ENCODE measurements at places on chromosomes 2 and 18. TPM values are rescaled to one million over a fixed set of nuclear protein-coding genes. Genes with fewer than 3 reads are reported as not detected.

Gene PSME4
- 25.9 TPM for total RNA-seq

GRCh38 chr2:209624192-209624938 is 147.3 kb upstream of the UNC80 start:
- DNase-seq = peak; percentile 48

DNA sequence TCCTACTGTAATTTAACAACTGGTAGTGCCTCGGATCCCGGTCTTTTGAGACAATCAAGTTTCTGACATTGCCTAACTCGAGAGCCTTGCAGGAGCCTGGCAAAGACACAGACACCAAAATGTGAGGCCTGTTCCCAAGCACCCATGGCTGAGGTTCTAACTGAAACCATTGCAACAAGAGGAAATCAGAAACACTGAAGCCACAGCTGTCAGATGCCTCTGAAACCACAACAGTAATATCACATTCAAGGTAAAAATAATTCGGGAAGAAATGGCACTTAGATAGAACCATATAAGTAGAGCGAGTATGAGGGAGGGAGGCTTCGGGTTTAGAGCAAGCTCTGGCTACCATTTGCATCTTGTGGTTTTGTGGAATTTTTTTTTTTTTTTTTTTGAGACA is 285.9 kb downstream of the FBXO15 start:
- DNase-seq = no peak

DNA sequence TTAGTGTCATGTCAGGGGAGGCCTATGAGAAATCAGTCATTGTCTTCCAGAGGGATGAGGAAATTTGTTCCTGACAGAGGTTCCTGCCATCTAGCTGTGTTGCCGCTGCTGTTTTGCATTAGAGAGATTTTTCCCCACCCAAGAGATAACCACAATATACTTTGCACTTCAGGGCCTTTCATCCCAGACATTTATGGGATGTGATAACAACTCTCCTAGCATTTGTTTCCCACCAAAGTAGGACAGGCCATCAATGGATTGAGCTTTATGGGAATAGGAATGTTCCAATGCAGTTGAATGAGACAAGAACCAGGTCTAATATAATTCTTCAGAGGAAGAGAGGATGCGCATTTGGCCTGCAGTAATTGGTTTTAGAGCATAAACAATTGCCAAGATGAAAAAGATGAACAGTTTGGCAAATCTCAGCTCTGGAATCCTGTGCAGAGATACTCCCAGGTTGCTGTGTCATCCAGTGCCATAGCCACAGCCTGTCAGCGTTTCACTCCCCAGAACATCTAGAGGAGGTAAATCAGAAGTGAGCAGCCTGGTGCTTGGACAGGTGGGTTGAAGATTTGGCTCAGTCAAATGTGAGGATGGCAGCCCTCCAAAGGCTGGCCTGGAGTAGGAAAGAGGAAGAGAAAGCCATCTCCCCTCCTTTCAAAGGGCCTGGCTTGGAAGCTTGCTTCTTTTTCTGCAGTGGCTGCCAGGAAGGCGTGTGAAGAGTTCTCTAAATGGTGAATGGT is 93.7 kb upstream of the SETBP1 start:
- no peak for DNase-seq

GRCh38 chr2:170113168-170113894 is 64.6 kb upstream of the MYO3B start:
- DNase-seq = peak; percentile 48

GRCh38 chr2:188235364-188235763 is 56.3 kb upstream of the GULP1 start:
- no peak for DNase-seq

- peak; percentile 1 for DNase-seq
Observed at GRCh38 chr18:77422974-77423867, 173.6 kb downstream of the GALR1 start.

DNA sequence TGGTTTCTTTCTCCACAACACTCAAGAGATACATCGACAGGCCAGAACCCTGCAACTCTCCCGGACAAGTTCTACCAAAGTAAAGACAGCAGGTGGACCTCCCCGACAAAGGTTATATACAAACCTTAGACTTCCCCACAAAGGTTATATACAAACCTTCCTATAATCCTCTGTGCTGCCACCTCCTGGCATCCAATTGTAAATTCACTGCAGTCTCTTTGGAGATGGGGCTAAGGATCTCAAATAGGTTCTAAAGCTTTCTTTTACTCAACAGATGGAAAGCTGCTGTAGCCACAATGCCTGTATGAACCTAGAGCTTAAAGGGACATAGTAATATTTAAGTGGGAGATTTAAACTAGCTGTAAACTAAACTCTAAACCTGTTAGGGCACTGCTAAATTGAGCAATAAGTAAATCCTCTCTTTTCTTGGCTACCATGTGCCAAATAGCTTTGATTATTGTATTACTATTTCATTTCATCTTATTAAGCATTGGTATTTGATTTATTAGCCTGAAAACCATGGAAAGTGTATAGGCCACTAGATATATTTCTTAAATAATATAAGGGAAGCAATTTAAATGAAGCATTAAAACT is 9.8 kb upstream of the MREG start:
- DNase-seq = peak; percentile 77

Gene DNAJC5G
- not detected for total RNA-seq

Gene MPP4
- total RNA-seq = not detected

GRCh38 chr2:148130581-148130980 is 109.7 kb downstream of the MBD5 start:
- peak; percentile 5 for DNase-seq

DNA sequence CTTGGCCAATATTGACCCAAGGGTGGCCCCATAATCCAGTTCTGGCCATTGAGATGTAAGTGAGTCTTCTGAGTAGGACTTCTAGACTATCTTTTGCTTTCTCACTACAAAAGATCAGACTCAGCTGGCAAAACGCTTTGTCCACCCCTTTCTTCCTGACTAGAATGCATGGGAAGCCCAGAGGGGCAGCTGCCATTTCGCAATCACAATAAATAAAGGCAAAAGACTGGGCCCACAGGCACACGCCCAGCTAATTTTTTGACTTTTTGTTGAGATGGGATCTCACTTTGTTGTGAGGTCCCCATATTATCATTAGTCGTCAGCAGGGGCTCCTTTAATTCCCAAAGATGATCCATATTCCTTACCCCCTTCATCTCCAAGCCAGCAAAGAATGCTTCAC is 41.1 kb upstream of the SGPP2 start:
- DNase-seq = no peak

DNA sequence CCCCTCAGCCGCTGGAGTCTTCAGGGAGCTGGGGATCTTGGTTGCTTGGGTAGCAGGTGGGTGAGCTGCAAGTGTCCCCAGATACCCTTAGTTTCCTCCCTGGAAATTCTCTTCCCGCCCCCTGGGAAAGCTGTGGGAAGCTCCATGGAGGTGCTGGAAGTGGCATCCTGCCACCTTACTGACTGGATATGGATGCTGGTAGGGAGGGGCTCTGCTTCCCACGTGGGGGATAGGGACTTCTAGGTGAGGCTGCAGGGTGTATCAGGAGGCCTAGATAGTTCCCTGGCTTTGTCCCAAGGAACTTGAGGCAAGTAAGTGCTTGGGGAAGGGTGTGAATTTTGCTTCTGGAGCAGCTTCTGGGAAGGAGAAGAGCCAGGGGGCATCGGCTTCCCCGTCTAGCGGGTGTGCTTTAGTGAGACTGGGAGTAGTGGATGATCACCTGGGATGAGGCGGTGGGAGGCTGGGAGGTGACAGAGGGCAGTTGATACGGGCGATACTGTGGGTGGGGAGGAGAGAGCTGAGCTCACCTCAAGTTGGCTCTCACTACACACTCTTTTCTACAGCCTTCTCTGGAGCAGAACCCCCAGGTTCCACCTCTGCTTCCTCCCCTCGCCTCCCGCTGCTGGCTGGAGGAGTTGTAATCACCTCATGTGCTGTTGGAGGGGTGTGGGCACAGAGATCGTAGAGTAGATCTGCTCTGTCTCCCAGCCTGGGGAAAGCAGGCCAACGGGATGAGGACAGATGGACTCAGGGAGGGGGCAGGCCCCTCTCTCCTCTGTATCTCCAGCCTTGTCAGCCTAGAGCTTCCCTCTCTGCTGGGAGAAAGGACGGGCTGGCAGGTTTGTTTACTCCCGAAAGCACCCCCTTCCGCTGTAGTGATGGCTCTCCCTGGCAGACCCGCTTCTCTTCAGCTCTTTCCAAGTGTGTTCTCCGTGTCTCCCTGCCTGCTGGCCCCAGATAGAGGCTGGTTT is 19.8 kb downstream of the TET3 start:
- DNase-seq = no peak

DNA sequence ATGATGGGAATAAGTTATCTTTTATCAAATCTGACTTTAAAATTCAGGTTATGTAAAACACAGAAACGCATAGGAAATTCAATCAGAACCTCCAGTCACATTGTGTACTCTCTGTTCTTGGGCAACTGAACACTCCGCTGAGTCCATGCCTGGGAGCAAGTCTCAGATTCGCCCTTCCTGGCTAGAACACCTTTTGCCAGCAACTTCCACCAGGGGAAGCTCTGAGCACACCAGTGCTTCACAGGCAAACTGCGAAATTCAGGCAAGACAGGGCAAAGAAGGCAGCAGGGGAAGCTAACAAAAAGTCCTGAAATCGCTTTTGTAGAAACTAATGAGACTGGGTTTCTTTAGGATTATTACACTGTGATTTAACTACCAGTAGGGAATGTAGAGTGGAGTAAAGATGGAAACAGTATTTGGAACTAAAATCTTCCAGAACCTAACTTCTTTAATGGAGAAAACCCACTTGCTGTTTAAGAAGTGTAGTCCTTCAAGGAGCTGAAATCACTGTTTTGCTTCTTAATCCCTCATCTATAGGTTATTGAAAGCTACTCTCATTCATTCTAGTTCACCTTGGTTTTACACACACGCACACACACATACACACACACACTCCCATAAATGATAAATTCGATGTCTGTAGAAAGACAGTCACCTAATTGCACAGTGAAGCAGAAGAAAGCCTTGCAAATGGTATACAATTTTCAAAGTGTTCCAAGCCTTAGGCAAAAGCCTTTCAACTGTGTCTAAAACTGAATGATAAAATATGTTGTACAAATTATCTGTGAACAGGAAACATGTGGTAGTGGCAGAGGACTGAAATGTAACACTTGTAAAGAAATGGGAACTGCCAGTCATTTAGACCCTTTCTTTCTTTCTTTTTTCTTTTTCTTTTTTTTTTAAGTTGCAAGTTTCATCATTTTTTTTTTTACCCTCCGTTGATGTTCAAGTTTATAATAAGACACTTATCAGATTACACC is 214.5 kb downstream of the TMEM182 start:
- DNase-seq = peak; percentile 48

DNA sequence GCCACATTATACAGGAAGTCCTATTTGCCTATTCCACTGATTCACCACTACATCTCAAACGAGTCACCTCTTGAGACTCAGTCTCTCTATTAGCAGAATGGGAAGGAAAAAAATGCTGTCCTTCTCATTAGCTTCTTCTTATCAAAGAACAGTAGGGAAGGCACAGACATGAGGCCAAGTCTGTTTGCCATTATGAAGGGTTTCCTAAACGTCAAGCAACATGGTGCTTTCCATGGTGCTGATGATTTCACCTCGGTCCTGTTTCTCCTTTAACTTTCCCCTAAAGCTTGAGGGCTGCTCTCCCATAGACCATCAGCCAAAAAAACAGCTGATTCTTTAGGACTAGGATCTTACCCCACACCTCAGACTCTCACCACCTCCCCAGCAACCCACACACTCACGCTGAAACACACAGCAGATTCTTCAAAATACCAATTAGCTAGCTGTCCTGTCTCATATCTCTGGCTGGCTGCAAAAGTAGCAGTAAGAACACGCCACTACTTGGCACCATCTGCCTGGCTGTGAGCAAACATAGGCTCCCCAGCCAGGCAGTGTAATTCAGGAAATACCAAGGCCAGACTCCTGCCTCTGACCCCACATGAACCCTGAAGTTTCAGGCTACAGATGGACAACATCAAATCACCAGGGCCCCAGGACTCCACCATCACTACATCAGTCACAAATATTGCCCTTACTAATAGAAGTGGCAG is 30.5 kb downstream of the GALNT14 start:
- DNase-seq = no peak

DNA sequence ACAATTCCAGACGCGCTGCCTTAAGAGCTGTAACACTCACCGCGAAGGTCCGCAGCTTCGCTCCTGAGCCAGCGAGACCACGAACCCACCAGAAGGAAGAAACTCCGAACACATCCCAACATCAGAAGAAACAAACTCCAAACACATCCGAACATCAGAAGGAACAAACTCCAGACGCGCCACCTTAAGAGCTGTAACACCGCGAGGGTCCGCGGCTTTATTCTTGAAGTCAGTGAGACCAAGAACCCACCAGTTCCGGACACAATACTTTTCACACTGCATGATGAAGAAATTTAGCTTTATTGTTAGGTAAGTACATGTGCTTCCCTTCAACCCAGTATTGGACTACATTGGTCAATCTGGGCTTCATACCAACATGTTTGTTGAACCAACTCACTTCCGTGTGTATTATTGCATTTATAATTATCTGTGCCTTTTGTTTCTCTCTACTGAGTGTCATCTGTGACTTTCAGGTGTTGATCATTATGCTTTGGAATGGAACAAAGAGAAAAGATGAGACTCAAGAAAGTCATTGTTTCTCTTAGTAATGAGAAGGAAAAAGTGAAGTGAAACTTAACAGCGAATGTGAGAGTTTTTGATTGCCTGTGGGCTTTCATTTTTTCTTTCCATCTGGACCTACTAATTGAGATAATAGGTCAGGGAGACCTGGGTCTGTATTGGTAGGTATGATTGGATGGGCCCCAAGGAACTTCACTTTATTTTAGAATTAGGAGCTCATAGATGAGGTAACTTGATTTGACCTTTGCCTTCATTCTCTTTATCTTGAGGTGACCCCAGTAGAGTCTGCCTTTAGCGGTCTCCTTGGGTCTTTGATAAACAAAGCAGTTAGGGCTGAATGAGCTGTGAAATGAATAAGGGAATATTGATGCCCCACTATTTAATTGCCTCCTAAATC is 76.1 kb upstream of the CAVIN2 start:
- no peak for DNase-seq

- DNase-seq = no peak
Observed at GRCh38 chr2:162579986-162580385, 236.1 kb downstream of the GCA start.

Gene OTOS
- not detected for total RNA-seq

DNA sequence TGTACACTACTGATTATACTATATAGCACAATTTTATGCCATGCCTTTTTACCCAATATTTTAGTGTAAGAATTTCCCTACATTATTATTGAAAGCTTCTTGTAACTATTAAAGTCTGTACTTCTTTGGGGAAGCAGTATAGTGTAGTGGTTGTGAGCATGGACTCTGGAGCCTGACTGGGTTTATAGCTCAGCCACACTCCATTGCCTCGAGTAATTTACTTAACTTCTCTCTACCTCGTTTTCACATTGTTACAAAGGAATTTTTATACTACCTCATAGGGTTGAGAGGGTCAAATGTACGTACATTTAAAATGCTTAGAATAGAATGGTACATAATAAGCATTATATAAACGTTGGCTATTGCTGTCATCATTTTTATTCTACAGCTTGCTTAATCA is 139.2 kb downstream of the UBR3 start:
- DNase-seq = no peak

GRCh38 chr2:30503007-30503694 is 56.1 kb downstream of the LCLAT1 start:
- no peak for DNase-seq

Measured in HT-29 (cell line).